ENCODE measurements at places on chromosomes 12 and 14. TPM values are rescaled to one million over a fixed set of nuclear protein-coding genes. Genes with fewer than 3 reads are reported as not detected.

The KRT5 gene
- 1.4 TPM for total RNA-seq

The TPPP2 gene
- total RNA-seq: not detected

The MMP19 gene
- 2.5 TPM for total RNA-seq

The GPR132 gene
- total RNA-seq: not detected

The AKAP3 gene
- 1.4 TPM for total RNA-seq

The RIPK3 gene
- total RNA-seq: 0.56 TPM

The KCNC2 gene
- total RNA-seq: not detected

The SLC10A1 gene
- total RNA-seq: not detected

The CRIP1 gene
- total RNA-seq: 5.4 TPM

The CATSPERB gene
- not detected for total RNA-seq

Data from regular cardiac myocyte (primary cell).